ENCODE measurements at places on chromosomes 2 and 18.

DNA sequence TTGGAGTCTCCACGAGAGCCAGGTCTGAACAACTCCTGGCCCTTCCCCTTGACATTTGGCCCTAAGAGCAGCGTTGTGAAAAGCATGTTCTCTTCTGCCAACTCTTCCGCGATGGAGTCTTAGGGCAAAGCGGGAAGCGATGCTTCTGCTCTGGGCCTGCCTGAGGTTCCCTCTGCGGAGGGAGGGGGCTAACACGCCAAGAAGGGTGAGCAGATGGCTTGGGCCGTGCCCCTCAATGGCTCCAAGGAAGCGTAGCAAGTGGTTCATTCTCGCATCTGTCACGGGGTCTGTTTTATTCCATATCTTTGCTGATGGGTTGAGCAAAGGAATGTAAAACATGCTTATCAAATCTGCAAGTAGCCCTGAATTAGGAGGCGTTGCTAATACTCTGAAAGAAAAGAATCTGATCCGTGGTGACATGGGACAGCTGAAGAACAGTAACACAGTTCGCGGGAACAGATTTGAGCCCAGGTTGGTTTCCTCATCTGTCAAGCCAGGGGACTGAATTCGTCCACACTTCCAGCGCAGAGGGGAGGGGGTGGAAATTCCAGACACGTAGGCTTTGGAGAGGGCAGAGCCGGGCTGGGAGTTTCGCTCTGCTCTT is 38.0 kb downstream of the DNMT3A start:
- no peak for DNase-seq

DNA sequence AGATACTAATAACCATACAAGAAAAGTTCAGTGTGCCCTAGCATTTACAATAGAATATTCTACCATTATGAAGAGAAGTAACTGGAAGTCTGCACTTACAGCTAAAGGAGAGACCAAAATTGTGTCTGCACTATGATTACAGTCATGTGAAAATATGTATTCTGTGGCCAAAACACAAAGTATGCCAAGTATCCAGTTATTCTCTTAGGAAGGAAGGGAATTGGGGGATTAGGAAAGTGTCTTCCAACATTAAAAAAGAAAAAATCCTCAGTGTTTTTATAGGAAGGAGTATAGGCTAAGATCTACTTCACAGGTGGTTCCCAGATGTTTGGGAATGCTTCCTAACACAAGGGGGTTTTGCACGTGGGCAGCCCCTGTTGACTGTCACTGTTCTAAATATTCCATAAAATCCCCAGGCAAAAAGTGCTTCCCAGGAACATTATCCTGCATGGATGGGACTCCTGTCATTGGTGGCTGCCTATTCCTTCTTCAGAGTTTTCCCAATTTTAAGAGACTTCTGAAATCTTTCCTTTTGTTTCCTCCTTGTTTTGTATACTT is 180.2 kb upstream of the KLHL29 start:
- no peak for DNase-seq

GRCh38 chr2:124898827-124899226 is 873.7 kb downstream of the CNTNAP5 start:
- DNase-seq = no peak

DNA sequence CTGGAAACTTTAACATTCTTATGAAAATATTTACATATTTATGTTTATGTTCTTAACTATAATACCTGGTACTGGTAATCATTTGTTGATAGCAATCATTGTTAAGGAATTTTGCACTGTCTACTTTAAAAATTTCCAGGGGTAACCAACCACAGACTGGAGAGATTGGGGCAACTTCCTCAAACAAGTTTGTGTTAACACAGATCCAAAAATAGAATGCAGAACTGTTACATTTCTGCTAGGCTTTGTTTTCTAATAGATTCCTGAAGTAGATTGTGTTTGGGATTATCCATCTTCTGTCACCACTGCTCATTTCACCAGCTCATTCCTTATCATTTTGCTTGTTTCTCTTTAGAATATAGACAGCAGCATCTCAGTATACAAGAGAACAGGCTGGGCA is 23.7 kb downstream of the RNF125 start:
- DNase-seq = no peak

DNA sequence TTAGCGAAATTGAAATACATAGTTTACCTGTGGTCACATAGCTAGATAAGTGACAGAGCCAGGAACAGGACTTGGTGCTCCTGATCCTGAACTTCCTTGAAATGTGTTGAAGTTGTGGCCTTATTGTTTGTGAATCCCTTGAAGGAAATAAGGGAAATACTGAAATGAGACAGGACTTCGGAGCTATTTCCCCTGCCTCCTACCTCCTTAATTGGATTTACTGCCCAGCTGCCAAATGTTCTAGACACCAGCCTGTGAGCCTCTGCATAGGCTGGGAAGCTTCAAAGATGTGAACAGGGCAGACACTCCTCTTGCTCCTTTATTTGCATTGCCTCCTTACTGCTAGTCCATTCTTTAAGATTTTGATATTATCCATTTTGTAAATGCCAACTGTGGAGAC is 135.2 kb downstream of the PRPF40A start:
- DNase-seq = no peak

GRCh38 chr18:1840878-1841277 is 730.4 kb downstream of the METTL4 start:
- no peak for DNase-seq

DNA sequence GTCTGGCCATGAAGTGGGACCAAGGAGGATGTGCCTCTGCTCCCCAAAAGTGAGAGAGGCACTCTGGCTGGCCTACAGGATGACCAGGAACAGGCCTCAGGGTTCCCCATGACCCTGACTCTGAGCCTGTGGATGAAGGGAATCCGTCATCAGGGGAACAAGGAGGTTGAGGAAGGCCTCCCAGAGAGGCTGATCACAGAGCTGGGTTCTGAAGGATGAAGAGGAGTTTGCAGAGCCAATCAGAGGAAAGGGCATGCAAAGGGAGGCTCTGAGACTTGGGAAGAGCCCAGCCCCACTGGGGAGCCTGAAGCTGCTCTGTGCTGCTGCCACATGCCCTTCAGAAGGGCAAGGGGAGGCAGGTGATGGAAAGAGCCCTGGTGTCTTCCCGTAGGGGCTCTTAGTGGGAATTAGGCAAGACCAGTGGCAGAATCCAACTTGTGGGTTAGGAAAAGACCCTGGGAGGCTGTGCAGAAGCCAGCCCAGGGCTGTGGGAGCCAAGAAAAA is 141.3 kb upstream of the ID2 start:
- DNase-seq = no peak

DNA sequence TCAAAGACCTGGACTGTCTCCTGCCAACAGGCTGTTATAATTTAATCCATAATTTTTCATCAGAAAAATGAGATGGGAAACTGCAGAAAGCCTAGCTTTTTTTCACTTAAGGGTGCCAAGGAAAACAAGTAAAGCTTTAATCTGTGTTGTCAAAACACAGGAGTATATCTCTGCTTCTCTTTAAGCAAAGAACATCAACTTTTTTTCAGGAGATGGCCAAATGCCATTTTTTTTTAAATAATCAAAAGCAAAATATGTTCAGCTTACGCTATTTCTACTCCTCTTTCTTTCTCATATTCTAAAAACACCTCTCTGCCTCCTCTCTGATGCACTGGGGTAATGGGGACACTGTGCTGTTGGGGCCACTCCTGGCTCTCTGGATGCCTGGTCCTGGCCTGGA is 73.1 kb upstream of the NXPH2 start:
- DNase-seq = no peak

- no peak for DNase-seq
Observed at GRCh38 chr18:52222211-52222610, 117.8 kb upstream of the DCC start.

- DNase-seq = peak; percentile 70
Observed at GRCh38 chr2:43218702-43219382, 7.6 kb downstream of the ZFP36L2 start.

DNA sequence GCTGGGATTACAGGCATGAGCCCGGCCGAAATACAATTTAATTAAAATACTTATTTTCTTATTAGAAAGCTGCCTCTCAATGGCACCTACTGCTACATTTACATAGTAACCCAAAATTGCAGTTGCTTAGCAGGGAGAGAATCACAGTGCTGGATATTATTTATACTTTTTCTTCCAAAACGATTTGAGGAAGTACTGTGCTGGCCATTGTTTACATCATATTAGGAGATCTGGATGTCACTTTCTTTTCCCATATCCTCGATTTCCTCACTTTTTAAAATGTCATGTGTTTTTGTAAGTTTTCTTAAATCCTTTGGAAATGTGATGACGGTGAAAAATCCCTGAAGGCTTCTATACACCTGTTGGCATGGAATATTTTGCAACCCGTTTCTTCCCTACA is 3.4 kb upstream of the SP3 start:
- DNase-seq = no peak

DNA sequence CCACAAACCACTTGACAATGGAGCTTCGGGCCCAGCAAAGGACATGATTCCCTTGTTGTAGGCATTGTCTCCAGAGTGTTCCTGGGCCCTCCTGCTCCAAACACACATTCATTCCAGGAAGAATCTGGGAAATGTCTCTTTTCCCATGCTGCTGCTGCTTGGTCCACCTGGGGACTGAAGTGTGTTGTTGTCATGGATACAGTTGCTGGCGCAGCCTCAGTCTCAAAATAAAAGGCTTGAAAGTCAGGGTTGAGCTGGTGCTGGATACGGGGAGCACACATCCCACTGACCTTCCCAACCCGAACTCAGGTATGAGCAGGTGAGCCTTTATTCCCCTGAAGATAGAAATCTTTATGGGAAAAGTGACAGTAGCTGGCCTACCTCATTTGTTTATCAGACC is 30.6 kb upstream of the SPP2 start:
- DNase-seq = no peak

- DNase-seq = no peak
Observed at GRCh38 chr18:10057894-10058791, 144.3 kb downstream of the VAPA start.

GRCh38 chr2:170846314-170846713 is 29.6 kb downstream of the GAD1 start:
- no peak for DNase-seq

DNA sequence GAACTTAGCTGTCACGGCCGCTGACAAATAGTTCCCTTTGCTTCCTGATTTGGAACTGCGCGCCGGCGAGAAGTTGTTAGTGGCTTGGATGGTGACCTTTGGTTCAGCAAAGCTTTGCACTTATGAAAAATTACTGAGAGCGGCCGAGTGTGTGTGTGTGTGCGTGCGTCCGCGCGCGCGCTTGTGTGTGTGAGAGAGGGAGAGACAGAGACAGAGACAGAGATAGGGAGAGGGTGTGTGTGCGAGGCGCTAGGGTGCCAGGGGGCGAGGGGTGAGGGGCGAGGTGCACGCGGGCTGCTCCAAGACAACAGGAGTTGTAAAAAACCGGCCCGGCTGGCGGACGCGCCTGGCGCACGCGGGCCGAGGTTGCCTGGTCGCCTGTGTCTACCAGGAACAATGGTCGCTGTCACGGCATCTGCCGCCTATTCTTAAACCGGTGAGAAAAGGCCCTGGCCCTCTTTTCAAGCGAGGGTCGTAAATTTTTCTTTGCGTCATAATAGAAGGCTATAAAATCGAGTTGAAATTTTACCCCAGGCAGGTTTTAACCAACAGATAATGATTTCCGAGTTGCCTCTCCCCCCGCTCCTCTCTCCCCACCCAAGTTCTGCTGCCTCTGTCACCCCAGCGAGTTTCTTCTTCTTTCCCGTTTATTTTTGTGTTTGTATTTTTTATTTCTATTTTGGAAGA is 535 bp downstream of the HOXD3 start:
- DNase-seq = no peak

GRCh38 chr18:8787371-8787670 is 82.0 kb downstream of the MTCL1 start:
- no peak for DNase-seq

DNA sequence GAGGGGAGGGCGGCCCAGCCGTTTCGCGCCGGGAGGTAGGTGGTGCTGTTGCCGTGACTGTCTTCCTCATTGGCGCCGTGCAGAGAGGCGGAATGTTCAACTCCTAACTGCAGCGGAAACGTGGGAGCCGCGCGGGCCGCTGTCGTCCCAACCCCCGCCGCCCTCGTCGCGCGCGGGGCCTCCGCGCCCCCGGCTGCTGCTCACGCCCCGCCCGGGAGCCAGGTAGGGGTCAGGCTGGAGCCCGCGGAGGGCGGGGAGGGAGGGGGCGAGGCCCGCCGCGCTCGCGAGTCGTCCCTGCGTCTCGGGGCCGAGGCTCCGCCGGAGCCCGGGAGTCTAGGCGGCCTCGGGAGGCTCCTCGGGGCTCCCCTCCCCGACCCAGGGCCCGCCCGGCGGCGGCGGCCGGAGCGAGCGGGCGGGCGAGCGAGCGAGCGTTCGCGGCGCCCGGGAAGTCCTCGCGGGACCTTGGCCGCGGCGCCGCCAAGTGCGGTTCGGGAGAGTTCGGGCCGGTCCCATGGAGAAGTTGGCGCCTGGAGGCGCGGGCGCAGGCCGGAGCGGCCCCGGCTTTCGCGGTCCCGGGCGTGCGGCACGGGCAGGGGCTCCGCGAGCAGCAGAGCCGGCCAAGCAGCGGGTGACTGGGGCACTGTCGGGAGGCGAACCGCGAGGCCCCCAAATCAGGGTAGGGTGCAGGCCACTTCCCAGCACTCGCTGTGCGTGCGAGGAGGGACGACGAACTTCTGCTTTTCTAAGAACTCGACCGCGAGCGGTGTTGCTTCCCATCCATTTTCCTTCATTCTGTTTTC is at the start of gene MAP3K20:
MAP3K20 (plus strand) TSS at position 66 of the 800 bp plus-strand sequence. CDS start 15,186 bp downstream, outside the sequence.
- peak; percentile 66 for DNase-seq

DNA sequence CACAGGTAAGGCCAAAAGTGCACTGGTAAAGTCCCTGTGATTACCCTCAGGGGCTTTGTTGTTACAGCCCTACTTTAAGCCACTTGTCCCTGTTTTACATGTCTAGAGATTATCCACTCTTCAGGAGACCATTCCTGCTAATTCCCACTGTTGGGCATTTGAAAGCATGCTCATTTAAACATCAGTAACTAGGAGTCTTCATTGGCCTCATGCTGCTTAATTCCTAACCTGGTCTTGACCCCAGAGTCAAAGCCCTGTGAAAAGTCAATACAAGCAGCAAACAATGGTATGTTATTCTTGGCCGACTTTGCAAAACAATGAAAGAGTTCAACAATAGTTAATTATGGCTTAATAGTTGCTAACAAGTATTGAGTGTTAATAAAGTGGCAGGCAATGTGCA is 23.2 kb downstream of the AFF3 start:
- no peak for DNase-seq

DNA sequence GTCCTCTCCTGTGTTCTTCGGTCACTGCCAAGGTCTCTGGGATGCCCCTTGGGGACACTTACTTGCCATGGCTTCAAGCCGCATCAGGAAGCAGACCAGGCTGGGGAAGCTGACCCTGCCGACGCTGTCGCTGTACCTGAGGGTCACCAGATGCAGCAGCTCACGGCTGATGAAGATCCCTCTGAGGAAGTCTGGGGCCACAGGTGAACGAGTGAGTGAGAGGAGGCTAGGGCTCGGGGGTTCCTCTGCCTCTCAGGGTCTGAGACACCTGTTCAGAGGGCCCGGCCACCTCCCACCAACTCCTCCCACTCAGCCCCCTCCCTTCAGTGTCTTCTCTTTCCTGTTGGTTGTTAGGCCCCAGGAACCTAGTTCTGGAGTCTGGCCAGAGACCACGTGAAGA is 74.9 kb downstream of the CAPN13 start:
- no peak for DNase-seq

GRCh38 chr18:46069524-46069923 is 2.5 kb downstream of the PSTPIP2 start:
- DNase-seq = no peak

Measured in stimulated activated CD8-positive, alpha-beta memory T cell treated with anti-CD3 and anti-CD28 coated beads, Interleukin-4, amount 100 ng/mL, for 48 hours (primary cell).